ENCODE measurements at places on chromosomes 16 and 17.

- peak; percentile 24 for DNase-seq
Observed at GRCh38 chr16:78045865-78046581, 23.7 kb downstream of the CLEC3A start.

DNA sequence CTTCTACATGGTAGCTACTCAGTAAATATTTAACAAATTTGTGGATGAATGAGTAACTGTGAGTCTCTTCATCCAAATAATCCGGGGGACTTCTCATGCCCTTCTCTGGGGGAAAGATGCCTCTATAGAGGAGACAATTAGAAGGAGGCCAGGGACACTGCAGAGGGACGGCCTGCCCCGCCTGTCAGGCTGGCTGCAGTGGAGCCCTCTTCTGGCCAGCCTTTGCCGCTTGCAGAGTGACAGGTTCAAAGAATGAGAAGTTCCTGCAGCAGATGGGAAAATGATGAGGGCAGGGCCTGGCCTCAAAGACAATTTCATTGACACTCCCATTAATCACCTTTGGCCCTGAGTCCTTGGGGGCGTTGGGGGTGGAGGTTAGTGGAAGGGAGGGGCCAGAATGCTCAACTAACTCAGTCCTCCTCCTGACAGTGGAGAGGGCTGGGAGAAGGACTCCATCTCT lies 339.0 kb downstream of the MAF start:
- DNase-seq: no peak

GRCh38 chr16:85819245-85819644 lies 19.8 kb downstream of the COX4I1 start:
- DNase-seq: peak; percentile 83

- no peak for DNase-seq
Observed at GRCh38 chr16:81618661-81619060, 160.4 kb upstream of the PLCG2 start.

GRCh38 chr16:12458591-12459358 lies 344.9 kb downstream of the CPPED1 start:
- DNase-seq: no peak

GRCh38 chr17:45168991-45169752 lies 7.5 kb downstream of the HEXIM2 start:
- no peak for DNase-seq

DNA sequence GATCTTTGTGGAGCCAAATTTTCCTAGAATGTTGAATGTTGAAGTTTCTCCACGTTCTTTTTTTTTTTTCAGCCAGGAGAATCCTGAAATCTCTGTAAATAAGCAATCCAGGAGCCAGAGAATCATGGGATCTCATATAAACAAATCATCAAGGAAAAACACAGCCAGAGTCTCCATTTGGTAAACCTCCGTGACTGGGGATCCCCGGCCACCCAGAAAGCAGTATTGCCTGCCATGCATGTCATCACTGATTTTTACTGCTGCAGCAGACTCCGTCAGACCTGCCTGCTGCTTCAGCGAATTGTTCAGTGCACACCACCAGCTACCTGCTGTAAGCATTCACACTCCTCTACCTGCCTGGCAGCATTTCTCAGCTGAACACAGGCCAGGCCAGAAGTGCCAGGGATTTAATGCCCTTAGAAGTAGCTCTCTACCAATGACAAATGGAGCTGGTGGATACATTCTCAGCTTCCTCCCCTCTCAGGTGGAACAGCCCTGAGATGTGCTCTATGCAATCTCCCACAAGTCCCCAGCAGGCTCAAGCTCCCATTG lies 158.6 kb downstream of the CYLD start:
- DNase-seq: no peak

DNA sequence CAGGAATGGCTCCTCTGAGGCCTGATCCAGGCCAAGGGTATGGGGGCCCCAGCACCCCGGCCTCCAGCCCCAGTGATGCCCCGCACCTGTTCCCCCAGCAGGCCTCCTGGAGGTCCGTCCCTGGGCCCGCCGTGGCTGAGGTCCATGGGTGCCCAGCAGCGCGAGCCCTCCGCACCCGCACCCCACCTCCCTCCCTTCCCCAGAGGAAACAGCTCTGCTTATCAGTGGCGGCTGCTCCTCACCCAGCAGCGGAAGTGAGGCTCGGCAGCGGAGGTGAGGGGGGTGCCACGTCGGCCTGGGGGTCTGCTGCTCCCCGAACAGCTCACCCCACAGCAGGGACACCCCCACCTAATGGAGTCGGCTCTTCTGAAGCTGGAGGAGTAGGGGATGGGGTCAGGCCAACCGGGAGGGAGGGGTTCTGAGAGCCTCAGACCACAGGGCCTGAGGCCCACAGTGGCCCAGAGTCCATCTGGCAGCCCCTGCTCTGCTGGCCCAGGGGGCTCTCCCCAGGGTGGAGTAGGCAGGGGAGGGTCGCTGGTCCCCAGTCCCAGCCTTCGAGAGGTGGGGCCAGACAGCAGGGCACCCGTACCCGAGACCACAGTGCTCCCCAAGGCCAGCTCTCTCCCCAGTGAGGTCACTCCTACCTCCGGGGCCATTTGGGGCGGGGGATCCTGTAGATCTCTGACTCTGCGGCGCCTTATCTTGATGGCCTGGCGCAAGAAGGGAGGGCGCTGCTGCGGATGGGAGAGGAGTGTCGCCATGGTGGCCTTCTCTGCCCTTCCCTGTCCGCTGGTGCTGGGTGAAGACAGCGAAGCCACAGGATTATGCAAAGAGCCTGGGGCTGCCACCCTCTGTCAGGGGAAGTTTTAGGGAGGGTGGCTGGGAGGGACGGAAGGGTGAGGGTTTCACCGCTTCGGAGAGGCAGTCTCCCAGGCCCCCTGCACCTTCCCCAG lies at the start of gene UNC13D:
TSS of gene UNC13D (minus strand) at position 828 of the 953 bp plus-strand sequence. CDS start at position 761, 67 bp downstream.
- no peak for DNase-seq

GRCh38 chr17:71870546-71870862 lies 250.3 kb upstream of the SOX9 start:
- DNase-seq: no peak

DNA sequence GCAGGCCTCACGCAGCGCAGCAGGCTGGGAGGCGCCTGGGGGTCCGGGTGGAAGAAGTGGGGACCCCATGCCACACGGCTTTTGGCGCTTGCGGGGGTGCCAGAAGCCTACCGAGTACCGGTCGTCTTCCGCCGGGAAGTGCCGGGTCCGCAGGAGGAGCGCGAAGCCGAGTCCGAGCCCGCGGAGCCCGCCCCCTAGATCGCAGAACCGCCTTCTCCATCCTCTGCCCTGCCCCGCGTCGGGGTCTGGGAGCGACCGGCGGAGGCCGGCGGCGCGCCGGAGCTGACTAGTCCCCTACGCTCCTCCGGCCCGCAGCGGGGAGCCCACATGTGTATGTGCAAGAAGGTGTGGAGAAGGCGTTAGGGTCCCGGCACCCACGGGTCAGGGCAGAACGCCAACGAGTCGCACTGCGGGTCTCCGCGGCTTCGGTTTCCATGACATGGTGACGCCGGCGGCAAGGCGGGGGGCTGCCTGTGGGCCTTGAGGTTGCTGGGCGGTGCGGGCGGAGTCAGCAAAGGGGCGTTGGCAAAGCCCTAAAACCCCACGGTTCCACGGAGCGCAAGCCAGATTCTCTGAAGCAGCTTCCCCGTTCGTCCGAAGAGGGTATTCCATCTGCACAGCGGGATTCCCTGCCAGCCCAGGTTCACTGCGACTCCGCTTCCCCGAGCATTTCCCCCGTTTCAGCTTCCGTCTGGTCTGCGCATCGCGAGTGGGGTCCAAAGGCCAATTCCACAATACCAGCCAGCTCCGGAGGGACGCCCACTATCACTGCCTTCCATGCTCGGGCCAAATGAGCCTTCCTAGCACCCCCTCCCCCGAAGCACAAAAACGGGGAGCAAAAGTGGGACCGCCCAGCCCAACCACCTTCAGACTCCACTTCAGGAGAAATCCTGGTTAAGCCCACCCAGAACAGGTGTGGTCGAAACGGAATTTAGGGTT lies 2.3 kb upstream of the LHX1 start:
- DNase-seq: no peak

- peak; percentile 19 for DNase-seq
Observed at GRCh38 chr17:67718325-67718941, 697 bp downstream of the NOL11 start.
